ENCODE measurements at places on chromosomes 3 and 15.

DNA sequence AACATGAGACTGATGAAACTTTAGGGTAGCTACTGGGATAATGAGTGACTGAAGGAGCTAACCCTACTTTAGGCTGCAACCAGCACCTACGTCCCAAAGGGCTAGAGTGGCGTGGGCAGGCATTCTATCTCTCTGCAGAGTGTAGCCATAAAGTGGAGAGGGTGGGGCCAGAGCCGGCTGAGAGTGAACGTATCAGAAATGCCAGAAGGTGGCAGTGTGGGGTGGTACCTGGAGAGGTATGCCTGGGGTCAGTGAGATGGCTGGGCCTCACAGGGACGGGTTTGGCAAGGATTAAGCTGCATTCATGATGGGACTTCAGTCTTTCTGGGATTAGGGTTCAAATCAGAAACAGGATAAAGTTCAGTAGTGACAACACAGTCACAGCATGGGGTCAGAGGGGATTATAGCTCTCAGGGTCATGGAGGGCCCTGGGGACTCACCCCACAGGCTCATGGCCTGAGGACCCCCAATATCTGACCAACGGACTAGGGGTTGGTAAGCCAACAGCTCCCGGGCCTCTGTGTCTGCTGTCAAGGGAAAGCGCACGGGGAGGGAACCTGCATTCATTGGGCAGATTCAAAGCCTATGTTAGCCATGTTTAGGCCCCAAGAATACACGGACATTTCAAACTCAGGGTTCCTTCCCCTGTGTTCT lies 86.5 kb upstream of the FOXB1 start:
- DNase-seq, result peak; percentile 37

- DNase-seq, result peak; percentile 78
Observed at GRCh38 chr15:51878446-51879386, 49.3 kb downstream of the TMOD3 start.

GRCh38 chr3:73448041-73448440 lies 176.7 kb downstream of the PDZRN3 start:
- no peak for DNase-seq

DNA sequence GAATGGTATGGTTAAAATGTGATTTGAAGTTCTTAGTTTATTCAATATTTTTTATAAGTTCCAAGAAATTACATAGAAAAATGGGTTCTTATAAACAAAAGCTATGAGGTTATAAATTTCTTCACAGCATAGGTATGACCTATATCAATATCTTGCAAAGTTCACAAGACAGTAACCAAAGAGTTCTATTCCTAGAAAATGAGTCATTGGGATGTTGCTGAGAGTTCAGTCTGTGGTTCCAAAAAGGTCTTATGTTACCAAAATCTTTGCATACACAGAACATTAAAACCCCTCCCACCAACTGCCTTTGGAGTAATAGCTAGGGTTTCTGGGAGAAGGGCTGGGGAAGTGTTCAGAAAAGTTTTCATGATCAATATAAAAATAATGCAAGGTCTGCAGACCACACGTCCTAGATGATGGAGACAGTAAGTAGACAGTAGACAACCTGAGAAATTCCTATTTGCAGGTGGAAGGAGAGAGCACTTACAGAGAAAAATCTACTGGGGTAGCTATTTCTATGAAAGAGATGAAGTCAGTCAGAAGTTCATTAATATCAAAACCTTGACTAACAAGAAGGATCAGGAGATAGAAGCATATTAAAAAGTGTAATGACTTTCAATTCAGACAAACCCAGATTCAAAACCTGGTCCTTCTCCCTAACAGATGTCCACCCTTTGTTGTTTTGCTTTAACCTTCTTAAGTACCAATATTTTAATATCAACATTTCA lies 279.3 kb downstream of the KCNH8 start:
- DNase-seq, result no peak

DNA sequence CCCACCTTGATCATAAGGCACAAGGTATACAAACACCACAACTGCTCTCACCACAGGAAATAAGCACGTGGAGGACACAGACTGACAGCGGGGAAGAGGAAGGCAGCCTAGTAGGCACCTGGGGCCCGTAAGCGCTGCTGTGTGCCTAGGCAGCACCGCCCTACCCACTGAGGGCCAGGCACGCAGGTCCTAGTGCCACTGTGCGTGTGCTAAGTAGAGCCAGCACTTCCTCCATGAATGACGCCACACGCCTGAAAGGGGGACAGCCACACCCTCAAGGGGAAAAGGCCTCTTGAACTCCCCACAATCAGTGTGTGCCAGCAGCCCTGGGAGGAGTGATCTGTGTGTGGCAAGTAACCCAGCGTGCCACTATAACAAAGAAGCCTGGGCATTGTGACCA lies 73.0 kb downstream of the ATP1B3 start:
- no peak for DNase-seq

GRCh38 chr3:52331906-52332305 lies 15.8 kb downstream of the DNAH1 start:
- no peak for DNase-seq

GRCh38 chr15:70088455-70088854 lies 9.3 kb downstream of the TLE3 start:
- no peak for DNase-seq

GRCh38 chr3:169289273-169289672 lies 374.2 kb downstream of the MECOM start:
- DNase-seq, result no peak

GRCh38 chr15:31607656-31608055 lies 281.0 kb downstream of the KLF13 start:
- DNase-seq, result no peak

DNA sequence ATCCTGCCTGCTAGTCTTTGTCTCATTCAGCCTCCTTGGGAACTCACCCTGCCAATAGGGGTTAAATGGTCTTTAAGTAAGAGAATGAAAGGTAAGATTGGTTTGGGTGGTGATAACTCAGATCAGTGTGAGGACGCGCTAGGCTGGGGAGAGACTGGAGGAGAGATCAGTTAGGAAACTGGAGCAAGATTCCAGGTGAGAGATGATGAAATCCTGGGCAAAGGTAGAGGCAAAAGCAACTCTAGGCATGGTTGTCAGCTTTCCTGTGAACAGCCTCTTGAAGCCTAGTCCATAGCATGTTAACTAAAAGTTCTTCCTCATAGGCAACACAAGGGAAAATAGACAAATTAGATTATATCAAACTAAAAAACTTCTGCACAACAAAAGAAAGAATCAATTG lies 145.2 kb upstream of the ANKRD28 start:
- DNase-seq, result no peak

GRCh38 chr3:53823956-53824657 lies 22.1 kb downstream of the CHDH start:
- DNase-seq, result no peak

- no peak for DNase-seq
Observed at GRCh38 chr3:30890907-30891306, 3.6 kb downstream of the GADL1 start.

GRCh38 chr3:14490255-14490654 lies 49.9 kb downstream of the GRIP2 start:
- DNase-seq, result no peak

GRCh38 chr15:100241572-100242482 lies 99.9 kb downstream of the ADAMTS17 start:
- peak; percentile 88 for DNase-seq

- DNase-seq, result no peak
Observed at GRCh38 chr15:29071232-29071881, 185.6 kb downstream of the APBA2 start.

DNA sequence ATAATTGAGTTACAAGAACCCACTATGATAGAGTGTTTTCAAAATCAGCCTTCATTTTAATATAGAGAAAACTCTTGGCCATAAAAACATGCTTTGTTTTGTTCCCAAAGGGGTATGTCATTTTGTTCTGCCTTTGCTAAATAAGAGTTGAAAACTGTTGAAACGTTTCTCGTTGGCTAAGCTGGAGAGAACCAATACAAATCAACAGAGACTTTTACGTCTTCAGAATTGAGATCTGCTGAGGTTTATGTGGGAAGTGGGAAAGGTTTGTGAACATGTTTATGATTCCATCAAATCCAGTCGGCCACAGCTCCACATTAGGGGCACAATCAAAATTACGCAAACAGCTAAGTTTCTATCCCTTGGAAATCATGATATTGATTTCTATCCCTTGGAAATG lies 102.0 kb downstream of the IGF2BP2 start:
- DNase-seq, result no peak

DNA sequence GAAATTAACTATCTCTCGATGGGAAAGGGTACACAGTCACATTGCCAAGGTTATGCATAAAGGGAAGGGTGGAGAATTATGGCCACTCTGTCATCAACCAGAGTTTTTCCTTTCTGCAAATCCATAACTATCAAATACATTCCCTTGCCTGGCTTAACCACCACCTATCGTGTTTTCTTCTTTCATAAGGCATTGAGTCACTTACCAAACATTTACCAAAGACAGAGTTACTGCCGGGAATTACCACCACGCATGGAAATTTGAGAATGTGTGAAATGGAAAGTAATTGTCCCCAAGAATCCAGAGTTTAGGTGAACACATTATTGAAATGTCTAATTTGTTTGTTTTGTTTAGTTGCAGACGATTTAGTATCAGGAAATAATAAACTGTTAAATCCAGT lies 134.3 kb upstream of the LRRN1 start:
- DNase-seq, result peak; percentile 84
